ENCODE measurements at places on chromosomes 11 and 22.

DNA sequence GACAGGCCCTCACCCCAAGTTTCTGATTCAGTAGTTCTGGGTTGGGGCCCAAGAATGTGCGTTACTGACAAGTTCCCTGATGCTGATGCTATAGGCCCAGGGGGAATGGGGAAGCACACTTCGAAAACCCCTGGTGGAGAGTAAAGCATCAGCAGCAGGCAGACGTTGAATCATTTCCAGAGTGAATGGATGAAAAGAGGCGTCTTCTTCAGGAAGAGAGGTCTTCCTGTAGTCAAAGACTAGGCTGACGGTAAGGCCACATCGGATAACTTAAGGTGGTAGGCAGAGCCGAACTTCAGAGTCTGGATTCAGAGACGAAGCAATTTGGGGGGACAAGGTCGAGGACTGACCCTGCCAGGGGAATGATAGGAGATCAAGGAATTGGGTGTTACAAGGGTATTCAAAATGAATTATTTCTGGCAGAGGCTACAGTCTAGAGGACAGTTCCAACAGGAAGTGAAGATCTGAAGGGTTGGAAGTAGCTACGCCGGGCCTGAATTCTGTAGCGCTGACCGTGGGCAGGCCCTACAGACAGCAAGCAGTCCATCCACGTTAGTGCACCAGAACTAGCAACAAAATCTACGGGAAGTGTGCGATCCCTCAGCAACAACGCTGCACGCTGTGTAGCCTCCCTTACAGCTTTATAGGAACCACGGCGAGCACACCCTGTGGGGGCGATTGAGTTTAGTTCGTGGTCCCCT, 862 bp upstream of the CENATAC start:
- DNase-seq: no peak

- DNase-seq: no peak
Measured at GRCh38 chr22:46196278-46196677, 46.0 kb downstream of the PPARA start.

GRCh38 chr11:133541021-133541719, 8.9 kb upstream of the OPCML start:
- DNase-seq: no peak

GRCh38 chr11:1779806-1780699, 16.3 kb upstream of the CTSD start:
- no peak for DNase-seq

GRCh38 chr11:48124880-48125279, 91.7 kb upstream of the OR4B1 start:
- DNase-seq: no peak

GRCh38 chr11:107847184-107847583, 11.4 kb downstream of the SLC35F2 start:
- DNase-seq: no peak

DNA sequence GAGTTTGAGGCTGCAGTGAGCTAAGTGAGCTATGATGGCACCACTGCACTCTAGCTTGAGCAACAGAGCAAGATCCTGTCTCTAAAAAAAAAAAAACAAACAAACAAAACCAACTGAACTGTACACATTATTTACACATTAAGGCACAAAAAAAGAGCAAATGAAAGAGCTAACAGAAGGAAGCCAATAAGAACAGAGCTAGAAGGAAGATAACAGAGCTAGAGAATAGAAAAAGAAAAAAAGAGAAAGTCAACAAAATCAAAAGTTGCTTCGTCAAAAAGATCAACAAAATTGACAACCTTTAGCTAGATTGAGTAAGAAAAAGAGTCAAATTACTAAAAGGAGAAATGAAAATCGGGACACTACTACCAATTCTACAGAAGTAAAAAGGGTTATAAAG, 25.0 kb downstream of the GUCD1 start:
- DNase-seq: no peak

- no peak for DNase-seq
Measured at GRCh38 chr11:113673550-113674396, 32.3 kb downstream of the TMPRSS5 start.

- DNase-seq: no peak
Measured at GRCh38 chr11:118913411-118914125, 12.2 kb downstream of the BCL9L start.

DNA sequence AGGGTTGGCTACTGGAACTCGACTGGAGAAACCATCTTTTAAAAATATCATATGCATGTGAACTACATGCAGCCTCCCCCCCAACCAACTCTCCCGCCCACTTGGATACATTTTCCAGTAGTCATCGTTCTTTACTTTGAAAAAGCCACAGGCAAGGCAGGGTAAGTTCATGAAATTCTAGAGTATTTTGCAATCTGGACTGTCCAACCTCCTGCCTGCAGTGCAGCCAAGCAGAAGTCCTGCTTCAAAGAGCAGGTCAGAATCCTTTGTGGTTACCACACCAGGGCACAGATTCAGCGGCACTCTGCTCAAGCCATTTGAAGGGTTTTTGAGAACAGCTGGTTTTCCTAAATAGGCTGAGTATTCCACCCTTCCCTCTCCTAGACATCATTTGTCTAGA, 12.1 kb downstream of the ELF5 start:
- no peak for DNase-seq

- DNase-seq: no peak
Measured at GRCh38 chr11:44138286-44138685, 42.8 kb downstream of the EXT2 start.

DNA sequence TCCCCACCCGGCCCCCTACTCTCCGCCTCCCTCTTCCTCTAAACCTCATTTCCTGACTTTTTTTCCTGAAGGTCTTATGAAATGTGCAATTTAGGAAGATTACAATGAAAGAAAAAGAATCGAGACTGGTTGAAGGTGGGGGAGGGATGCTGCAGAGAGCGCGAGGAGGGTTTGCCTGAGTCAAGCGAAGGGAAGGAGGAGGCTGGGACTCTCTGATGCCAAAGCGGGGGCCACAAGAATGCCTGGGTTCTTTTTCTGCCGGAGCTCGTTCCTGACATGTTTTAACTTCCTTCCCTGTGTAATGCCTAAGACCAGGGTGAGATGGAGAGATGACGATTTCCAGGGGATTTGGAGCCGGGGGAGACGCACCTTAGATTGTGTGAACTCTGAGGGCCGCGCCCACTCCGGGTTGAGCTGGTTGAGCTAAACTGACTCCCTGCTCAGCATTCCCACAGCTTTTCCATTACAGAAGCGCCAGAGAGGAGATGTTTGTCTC, 270.5 kb upstream of the SORL1-AS1 start:
- no peak for DNase-seq

- DNase-seq: no peak
Measured at GRCh38 chr22:37267661-37268413, 14.5 kb upstream of the CYTH4 start.
